ENCODE measurements at places on chromosomes 5 and 9.

DNA sequence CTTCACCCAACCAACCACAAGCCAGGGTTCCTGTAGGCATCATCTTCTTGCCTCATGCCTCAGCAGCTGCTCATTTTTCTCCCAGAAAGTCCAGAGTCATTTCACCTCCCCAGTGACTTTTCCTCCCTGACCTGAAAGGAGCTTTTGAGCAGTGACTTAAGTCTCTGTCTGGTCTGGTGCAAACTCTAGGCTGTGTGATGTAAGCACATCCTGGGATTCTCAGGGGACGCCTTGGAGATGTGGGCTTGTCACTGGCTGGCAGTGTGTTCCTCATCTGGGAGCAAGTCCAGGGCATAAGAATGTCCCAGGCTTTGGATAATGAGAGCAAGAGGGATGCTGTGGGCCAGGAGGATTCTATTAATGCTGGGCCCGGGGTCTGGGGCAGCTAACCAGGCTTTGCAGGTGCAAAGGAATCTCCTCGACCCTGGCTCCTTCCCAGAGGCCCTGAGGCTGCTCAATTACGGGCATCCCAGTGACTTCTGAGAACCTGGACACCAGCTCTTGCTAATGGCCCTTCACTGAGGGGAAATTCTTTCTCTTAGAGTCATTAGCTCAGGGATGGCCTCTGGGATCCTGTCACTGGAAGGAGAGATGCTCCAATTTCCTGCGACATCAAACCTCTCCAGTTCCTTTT lies 211.0 kb upstream of the PANK3 start:
- no peak for DNase-seq

DNA sequence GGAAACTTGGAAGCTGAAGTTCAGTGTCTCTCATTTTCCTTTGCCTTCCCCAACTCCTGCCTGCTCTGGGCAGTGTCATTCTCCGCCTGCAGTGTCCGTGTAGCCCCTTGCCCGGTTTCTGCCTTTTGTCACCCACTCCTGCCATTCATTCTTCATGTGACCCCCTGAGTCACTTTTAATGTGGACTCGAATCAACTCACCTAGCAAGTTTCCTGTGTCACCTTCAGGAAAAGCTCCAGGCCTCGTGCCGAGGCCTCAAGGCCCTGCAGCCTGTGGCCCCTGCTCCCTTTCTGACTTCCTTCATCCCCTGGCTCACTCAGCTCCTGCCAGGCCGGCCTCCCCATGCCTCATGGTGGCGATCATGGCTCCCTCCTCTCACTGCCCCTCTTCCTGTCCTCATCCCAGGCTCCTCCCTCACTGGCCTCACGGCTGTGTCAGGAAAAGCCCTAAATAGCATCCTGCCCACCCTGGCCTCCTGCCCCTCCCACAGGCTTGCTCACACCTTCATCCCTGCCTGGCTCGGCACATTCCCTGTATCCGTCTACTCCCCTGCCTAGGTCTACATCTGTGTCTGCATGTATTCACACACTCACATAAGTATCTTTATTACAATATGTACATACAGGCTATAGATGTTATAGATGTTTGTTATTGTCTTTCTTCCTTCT lies 294.9 kb downstream of the MED10 start:
- DNase-seq, result no peak

DNA sequence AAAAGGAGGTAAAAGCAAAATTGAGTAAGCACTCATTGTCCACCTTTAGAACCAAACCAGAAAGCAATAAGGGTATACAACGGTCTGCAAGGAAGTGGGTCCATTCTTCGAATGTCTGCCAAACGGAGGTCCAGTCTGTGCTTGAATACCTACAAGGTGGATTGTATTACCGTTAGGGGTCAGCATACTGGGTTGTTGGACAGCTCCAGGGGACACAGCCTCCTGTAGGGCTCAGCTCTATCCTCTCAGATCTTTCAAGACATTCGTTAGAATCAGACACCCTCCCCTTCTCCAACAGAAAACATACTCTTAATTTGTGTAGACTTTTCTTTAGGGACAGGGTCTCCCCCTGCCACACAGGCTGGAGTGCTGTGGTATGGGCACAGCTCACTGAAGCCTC lies 5.5 kb downstream of the ASTN2 start:
- DNase-seq, result no peak

DNA sequence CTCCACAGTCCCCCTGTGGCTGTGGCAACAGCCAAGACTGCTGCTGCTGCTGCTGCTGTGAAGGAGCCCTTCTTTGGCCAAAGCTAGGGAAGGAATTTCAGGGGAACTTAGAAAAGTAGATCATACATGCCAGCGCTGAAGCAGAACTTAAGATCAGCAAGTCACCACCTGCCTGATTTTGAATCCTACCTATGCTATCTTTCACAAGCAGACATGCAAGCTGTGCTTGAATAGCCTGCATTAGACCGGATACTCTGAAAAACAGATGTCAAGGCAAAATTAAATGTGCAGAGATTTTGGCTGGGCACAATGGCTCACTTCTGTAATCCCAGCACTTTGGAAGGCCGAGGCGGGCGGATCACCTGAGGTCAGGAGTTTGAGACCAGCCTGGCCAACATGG lies 99.3 kb upstream of the ZNF366 start:
- no peak for DNase-seq

DNA sequence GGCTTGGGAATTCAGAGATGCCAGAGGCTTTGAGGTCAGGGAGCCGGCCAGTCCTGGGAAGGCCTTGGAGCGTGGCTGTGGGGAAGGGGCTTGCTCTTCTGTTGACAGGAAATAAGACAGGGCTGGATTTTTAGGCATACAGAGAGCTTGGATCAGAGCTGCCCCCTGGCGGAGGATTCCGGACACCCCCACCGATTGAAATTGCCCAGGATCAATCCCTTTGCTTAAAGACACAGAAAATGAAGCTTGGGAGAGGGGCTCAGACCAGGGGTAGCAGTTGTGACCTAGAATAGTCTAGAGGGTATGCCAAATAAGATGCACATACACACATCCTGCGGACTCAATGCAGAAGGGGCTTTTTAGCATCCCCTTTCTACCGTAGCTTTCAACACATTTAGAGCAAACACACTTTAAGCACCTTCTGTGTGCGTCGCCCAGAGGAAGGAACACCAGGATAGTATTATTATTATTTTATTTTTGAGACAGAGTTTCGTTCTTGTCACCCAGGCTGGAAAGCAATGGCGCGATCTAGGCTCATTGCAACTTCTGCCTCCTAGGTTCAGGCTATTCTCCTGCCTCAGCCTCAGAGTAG lies 1.7 kb upstream of the NTMT1 start:
- DNase-seq, result peak; percentile 86
